HepG2 (cell line): ENCODE measurements at places on chromosomes 6 and 20. TPM values are rescaled to one million over a fixed set of nuclear protein-coding genes. Genes with fewer than 3 reads are reported as not detected.

DNA sequence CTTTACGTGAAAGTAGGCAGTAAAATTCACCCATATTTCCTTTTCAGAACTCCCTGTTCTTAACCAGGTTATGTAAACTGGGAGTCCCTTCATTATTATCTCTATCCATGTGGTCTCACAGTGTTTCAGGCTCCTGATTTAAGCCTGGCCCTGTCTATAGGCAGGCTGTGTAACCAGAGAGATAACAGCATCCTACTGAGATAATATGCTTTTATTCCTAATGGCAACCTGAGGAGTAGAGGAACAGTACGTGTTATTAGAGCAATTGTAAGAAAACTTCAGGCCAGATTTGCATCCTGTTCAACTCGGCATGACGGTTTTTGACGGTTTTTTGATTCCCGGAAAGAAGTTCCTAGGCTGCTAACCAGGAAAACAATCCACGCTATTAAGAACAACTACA lies 16.9 kb downstream of the FUT9 start:
- H3K27me3 ChIP-seq = no peaks in the 10 kb centered on the region

DNA sequence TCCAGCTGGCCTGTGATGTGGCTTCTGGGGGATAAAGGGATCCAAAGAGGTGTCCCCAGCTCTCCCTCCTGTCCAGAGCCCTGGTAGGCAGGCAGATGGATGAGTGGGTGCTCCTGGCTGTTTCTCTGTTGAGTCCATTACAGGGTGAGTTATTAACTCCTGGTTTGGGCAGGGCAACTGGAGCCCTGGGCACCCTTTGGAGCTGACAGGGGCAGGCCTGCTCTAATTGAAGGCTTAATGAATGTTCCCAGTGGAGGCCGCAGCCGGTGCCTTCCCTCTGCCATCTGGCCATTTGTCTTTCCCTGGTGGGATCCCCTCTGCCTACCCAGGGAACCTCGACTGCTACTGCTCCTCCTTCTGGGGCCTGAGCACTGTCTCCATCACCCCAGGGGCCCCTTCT lies 44.7 kb upstream of the MLN start:
- no peak for DNase-seq
- no peak overlapping the region for H3K27ac ChIP-seq
- peaks cover 44% of the 10 kb centered on the region for H3K27me3 ChIP-seq

- DNase-seq = peak; percentile 66
- H3K4me3 ChIP-seq = no peak overlapping the region
- peaks cover 30% of the 10 kb centered on the region for H3K4me1 ChIP-seq
- no peaks in the 10 kb centered on the region for H3K27me3 ChIP-seq
Measured at GRCh38 chr6:27040244-27041042, 207.1 kb upstream of the PRSS16 start.

GRCh38 chr6:16704401-16705045 lies 56.7 kb downstream of the ATXN1 start:
- peaks cover 56% of the 10 kb centered on the region for H3K4me1 ChIP-seq
- no peaks in the 10 kb centered on the region for H3K36me3 ChIP-seq
- DNase-seq = no peak
- H3K27me3 ChIP-seq = no peaks in the 10 kb centered on the region
- no peak overlapping the region for H3K4me3 ChIP-seq
- no peak overlapping the region for H3K27ac ChIP-seq

KHDRBS2 gene
- total RNA-seq = not detected in 2 replicates

COL9A1 gene
- total RNA-seq = not detected in 2 replicates

RFX6 gene
- not detected in 2 replicates for total RNA-seq

MUCL3 gene
- total RNA-seq = not detected in 2 replicates
